ENCODE measurements at places on chromosomes 12 and 14.
A peak's percentile ranks its signal among the peaks of the same experiment; 100 is the strongest.

GRCh38 chr14:85934123-85934885 lies 404.4 kb downstream of the FLRT2 start:
- peak; percentile 46 for DNase-seq

- DNase-seq: no peak
Observed at GRCh38 chr14:96351986-96352385, 11.2 kb downstream of the ATG2B start.

GRCh38 chr12:8675591-8676036 lies 13.0 kb upstream of the MFAP5 start:
- DNase-seq: no peak

- no peak for DNase-seq
Observed at GRCh38 chr12:89960607-89961394, 252.2 kb upstream of the ATP2B1 start.

DNA sequence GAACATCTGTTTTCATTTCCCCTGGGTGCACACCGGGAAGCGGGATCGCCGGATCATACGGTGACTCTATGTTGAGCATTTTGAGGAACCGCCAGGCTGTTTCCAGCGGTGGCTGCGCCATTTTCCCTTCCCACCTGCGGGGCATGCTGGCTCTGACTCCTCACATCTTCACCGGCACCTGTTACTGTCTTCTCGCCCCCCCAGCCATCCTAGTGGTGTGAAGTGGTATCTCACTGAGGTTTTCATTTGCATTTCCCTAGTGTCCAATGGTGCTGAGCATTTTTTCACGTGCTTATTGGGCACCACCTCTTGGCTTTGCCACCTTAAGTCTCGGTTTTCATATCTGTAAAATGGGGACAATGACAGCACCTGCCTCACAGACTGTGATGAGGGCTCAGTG lies 44.1 kb upstream of the EML1 start:
- DNase-seq: no peak

Data from SW480 (cell line).